ENCODE measurements at places on chromosomes 16 and 17.

DNA sequence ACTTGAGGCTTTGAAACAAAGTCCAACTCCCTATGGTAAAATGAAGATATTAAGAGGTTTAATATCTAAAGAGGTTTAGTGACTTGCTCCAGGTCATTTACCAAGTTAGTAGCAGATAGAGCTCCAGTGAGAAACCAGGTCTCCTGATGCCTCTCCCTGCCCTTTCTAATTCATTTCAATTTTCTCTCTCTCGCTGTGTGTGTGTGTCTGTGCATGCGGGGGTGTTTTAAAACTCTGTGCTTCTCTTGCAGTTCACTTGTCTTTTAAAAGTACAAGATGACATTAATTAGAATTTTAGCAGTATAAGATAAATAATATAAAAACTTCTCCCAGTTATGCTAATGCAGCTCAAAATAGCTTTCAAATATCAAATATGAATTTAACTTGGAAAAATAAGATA lies 8.2 kb upstream of the ZP2 start:
- no peak for DNase-seq

DNA sequence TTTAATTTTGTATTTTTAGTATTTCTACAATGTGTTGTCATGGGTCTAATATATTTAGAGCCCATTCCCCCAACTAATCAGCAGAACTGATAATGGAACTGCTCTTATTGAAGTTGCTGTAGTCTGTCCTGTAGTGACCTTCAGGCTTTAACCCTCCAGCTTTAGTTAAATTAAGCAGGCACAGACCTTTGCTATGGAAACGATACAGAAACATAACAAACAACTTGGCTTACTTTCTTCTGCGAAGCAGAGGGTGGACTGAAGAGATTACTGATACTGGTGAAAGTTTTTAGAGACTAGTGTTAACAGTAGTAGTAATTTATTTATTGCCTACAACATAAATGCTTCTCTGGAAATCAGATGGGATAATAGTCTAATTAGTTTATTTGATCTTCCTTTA lies 61.4 kb downstream of the NFATC3 start:
- DNase-seq = no peak

- DNase-seq = no peak
Observed at GRCh38 chr17:50731575-50732460, 12.4 kb downstream of the LUC7L3 start.

DNA sequence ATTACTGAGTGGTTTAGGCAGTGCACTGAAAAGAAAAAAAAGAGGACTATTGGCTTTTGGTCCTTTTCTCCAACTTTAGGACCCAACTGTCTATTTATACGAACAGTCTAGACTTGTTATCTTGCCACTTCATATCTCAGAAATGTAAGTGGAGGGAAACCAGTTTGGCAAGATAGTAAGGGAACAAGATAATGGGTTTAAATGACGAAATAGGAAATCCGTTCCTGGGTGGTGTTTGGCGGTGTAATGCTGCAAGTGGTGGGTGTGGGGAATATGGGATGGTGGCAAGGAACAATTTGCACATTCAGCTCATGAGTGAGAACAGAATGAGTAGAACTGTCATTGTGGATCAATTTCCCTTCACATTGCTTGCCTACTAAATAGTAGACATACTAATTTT lies 44.7 kb downstream of the GRB7 start:
- DNase-seq = no peak

DNA sequence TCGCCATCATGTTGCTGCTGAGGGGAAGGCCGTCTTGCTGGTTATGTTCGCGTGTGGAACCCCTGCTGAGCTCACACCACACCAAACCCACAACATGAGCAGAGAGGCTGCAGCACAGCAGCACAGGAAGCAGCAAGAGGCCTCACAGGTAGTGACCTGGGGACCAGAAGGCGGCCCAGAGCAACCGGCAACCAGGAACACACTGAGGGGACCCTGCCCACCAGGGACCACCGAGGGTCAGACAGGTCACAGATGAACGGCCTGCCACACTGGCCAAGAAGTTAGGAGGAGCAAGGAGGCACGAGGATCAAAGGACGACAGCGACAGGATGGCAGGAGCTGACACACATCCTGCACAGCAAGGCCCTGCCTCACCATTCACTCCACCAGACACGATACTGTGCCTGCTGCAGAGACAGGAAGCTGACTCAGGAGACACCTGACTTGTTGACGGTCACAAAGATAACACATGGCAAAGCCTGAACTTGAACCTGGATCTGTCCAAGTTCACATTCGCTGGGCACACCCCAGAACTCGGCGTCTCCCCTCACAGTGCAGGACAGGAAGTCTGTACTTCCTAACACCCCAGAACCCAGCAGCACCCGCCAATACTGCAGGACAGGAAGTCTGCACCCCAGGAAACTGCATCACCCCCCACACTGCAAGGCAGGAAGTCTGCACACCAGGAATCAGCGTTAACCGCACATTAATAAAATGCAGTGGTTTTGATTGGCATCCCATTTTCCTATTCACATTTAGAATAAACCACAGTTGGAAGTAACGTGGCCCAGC lies 98.5 kb downstream of the ZNF778 start:
- peak; percentile 11 for DNase-seq

DNA sequence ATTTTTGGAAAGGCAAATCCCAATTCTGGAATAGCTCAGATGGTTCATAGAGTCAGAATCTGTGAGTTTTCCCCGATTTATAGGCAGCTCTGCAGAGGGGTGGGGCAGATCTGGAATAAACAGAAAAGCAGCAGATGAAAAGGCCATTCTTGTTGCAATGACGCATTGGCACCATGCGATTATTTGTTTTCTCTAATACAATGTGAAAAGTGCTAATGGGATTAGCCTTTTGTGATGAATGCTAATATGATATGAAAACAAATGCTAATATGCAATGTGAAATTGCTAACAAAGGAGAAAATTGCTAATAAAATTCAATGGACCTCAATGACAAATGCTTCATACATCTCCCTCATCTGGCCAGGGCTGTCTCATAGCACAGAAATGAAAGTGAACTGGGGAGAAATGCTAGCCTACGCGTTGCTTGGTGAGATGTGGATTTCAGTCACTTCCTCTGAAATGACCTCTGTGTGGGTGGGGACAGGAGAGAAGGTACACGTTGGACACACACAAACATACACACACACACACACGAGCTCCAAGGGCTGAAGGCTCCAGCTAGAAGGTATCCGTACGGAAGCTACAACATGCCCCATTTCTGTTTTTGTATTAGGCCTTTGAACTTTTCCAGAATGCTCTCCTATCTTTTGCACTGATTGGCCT lies 394.5 kb downstream of the XYLT1 start:
- no peak for DNase-seq

DNA sequence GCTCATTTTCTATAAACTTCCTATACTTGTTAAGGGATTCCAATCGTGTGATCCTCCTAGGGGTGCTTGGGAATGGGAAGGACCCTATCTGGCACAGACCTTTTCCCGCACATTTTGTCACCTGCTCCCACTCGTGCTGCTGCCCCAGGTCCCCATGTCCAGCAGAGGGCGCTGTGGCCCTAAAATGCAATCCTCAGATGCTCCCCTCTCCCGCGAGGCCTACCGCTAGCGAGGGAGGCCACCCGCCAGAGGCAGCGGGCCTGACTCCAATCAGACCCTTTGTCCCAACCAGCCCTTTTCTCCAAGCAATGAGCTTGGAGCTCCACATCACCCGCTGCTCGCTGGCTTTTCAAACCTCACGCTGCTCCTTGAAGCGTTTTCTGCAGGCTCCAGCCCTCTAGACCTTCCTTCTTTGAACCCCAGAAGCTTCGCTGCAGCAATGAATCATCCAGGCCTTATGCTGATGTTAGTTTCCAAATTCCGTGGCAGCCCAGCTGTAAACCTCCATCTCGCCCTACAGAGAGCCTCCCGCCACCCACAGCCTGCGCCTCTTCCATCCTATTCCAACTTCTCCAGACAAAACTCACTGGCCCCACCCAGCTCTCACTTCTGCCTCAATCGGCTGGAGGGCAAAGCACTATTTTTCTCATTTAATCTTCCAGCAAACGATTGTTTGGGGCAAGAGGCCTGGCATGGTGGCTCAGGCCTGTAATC lies 23.6 kb upstream of the FZD2 start:
- DNase-seq = peak; percentile 85

- DNase-seq = no peak
Observed at GRCh38 chr16:79451196-79451816, 149.2 kb downstream of the MAF start.

DNA sequence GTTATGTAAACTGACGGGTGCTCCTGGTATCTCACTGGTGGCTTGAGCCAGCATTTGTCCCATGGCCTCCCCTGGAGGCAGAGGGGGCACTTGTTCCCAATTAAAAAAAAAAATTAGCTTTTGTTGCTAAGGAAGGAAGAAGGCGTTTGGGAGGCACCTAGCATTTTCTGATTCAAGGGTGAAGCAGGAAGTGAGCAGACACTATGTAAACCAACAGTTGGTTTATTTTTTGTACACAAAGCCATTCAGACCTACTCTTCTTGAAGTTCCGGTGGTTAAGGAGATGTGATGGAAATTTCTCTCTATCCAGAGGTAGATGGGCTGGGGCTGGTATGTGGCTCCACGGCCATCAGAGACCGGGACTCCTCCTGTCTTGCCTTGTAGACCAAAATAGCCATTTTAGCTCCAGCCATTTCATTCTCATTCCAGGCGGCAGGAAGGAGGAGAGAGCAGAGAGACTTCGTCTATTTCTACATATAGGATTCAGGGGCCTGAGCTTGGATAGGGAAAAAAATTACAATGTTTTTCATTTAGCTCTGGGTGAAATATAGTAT lies 103.0 kb downstream of the SNX29 start:
- no peak for DNase-seq

GRCh38 chr17:17198281-17198680 lies 7.9 kb downstream of the PLD6 start:
- no peak for DNase-seq

GRCh38 chr17:38907930-38908675 lies 17.3 kb upstream of the LASP1NB start:
- DNase-seq = no peak

DNA sequence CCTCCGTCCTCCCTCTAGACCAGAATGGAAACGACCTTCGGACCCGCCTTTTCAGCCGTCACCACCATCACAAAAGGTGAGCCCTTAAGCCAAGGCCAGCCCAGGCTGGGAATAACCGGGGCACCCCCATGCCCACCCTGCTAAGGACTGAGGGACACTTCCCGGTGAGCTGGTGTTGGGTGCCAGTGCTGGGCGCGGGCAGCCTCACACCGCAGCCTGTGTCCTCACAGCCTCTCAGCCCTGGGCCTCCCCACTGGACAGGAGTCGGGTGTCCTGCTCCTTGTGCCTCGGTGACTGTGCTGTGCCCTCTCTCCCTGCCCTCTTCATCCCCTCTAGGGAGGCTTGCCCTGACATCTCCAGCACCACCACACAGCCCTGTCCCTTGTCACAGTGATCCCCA lies 10.3 kb downstream of the TRAF7 start:
- no peak for DNase-seq

DNA sequence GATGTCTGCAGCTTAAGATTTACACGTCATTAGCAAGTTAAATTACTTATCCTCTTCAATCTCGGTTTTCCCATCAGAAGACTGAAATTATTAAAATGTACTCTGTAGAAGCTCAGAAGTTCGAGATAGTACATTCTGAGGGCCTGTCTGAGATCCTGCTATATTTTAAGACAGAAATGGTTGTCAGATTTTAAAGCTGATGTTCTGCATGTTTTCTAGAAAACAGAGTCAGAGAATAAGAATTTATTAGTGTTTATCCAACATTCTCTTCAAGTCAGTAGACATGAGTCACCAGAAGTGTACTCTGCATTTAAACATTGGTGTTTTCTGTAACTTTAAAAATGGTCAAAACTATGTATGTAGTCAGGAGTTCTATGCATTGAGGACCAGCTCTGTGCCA lies 155.2 kb upstream of the MYOCD start:
- no peak for DNase-seq

DNA sequence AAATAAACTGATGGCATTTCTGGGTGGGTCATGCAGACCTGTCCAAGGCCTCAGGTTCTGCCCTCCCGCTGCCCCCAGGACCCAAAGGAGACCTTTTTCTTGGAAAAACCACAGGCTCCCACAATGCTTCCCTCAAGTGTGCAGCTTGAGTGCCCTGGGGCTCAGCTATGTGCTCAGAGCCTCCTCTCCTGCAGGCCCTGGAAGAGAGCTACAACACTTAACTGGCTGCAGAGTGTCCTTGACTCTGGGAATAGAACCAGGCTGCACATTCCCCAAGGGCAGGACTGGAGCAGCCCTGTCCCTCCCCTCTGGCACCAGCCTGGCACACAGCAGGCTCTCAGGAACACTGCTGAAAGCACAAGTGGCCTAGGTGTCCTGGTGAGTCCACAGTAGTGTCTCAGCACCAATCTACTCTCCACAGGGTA lies 4.8 kb upstream of the SREBF1 start:
- DNase-seq = no peak

DNA sequence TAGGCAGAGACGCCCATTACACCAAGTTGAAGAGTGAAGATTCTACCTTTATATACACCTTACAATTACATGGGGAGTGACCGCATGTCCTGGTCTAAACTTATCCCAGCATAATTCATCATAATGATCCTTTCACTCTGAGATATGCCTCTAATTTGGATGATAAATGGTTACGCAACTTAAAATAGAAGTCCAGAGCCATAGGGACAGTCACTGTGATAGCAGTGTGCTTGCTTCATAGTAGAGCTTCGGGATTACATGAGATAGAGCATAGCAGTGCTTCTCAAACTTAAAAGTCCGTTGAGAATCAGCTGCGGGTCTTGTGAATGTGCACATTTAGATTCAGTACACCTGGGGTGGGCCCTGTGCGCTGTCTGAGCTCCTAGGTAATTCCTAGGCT lies 16.9 kb downstream of the USP10 start:
- DNase-seq = no peak

- DNase-seq = no peak
Observed at GRCh38 chr16:49181791-49182518, 99.7 kb downstream of the CBLN1 start.

GRCh38 chr17:29107933-29108822 lies 65.2 kb downstream of the PIPOX start:
- DNase-seq = no peak

- peak; percentile 89 for DNase-seq
Observed at GRCh38 chr16:85554889-85555718, 58.0 kb upstream of the GSE1 start.

Measured in COR-L47 (cell line).